Fibroblast of skin of scalp (primary cell): ENCODE measurements at places on chromosomes 7 and 10.

- peak; percentile 45 for DNase-seq
These were observed 408.1 kb downstream of the AUTS2 start for GRCh38 chr7:70006261-70006920.

DNA sequence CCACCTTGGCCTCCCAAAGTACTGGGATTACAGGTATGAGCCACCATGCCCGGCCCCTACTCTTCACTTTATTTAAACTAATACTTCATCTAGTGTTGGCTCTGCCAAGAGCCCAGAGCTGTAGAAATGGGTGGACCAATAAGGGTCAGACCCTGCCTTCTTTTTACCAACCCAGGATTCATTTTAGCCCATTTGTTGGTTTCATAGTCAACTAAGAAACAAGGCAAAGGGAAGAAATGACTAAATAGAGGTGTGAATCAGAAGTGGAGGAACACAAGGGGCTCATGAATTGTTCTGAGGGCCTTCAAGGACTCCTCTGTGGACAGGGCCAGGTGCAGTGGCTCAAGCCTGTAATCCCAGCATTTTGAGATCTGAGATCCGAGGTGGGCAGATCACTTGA lies 1.1 kb downstream of the ANKRD2 start:
- DNase-seq, result no peak

DNA sequence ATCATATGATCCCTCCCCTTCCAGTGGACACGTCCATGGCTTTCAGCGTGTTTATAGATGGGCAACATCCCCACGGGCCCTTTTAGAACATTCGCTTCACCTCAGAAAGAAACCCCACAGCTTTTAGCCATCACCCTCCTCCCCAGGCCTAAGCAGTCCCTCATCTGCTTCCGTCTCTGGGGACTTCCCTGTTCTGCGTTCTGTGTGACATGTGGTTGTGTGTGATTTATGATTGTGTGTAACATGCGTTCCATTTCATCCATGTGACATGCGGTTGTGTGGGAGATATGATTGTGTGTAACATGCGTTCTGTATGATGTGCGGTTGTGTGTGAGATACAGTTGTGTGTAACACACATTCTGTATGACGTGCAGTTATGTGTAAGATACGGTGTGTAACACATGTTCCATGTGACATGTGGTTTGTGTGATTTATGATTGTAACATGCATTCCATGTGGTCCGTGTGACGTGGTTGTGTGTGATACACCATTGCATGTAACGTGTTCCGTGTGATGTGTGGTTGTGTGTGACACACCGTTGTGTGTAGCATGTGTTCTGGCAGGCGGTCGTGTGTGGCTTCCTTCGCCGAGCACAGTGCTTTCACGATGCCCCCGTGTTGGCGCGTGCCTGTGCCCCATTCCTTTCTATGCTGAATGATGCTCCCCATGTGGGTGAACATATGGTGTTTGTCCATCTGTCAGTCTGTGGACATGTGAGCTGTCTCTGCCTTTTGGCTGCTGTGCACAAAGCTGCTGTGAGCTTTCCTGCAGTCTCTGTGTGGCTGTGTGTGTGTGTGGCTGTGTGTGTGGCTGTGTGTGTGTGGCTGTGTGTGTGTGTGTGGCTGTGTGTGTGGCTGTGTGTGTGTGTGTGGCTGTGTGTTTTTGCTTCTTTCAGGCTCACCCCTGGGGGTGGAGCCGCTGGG lies 26.2 kb downstream of the PWWP2B start:
- no peak for DNase-seq

- no peak for DNase-seq
These were observed 8.0 kb downstream of the DNAJC1 start for GRCh38 chr10:21995557-21995956.

DNA sequence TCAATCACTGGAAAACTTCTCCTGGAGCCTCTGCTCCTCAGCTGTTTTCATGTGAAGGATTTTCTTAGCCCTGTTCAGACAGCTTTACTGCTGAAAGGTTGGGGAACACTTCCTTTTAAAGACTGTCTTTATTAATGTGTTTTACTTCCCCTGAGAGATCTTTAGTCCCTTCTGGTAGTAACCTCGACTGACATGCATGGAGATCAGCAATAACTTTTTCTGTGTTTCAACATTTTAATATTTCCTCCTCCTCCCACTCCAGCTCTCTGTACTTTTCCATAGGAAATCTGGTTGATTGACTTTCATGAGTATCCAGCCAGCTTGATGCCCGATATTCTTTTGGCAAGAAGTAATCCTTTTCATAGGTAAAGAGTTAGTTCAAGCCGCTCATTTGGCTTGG lies 62.7 kb upstream of the STRIP2 start:
- DNase-seq, result no peak

- DNase-seq, result peak; percentile 86
These were observed 5.8 kb downstream of the TWIST1 start for GRCh38 chr7:19111474-19112273.

- DNase-seq, result no peak
These were observed 65.8 kb downstream of the BLNK start for GRCh38 chr10:96205580-96205979.

GRCh38 chr10:130244031-130244927 lies 108.1 kb downstream of the GLRX3 start:
- no peak for DNase-seq

GRCh38 chr10:90916392-90917237 lies 4.3 kb downstream of the ANKRD1 start:
- DNase-seq, result no peak

GRCh38 chr10:4283846-4284610 lies 499.0 kb upstream of the KLF6 start:
- peak; percentile 91 for DNase-seq

GRCh38 chr10:33612116-33612515 lies 277.6 kb upstream of the NRP1 start:
- DNase-seq, result peak; percentile 25

DNA sequence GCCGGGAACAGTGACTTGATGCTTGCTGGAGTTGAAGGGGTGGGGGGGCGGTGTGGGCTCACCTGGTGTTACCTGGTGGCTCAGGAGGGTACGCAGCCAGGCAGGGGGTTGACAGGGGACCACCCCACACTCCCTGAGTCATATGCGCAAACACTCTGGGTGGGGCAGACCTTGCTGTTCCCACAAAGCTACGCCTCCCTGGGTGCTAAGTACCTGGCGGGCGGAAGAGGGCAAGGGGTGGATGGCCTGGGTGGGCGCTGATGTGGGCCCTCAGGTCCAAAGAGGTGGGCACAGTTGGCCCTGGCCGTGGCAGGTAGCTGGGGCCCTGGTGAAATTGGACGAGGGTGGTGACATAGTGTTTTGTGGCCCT lies 13.9 kb downstream of the STX1A start:
- no peak for DNase-seq

DNA sequence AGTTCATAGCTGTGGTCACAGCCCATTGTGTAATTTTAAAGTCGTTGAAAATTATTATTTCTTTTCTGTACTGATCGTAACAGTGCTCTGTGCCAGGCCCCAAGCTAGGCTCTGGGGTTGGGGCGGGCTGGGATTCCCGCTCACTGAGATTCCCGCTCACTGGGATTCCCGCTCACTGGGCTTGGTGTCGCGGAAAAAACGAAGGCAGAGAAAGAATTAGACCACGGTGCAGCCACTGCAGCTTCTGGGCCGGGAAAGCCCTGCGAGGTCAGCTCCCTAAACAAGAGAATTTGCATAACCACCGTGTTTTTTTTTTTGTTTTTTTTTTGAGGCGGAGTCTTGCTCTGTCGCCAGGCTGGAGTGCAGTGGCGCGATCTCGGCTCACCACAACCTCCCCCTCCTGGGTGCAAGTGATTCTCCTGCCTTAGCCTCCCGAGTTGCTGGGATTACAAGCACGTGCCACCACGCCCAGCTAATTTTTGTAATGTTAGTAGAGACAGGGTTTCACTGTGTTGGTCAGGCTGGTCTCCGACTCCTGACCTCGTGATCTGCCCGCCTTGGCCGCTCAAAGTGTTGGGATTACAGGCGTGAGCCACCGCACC lies 31.2 kb downstream of the FOXK1 start:
- DNase-seq, result peak; percentile 35

DNA sequence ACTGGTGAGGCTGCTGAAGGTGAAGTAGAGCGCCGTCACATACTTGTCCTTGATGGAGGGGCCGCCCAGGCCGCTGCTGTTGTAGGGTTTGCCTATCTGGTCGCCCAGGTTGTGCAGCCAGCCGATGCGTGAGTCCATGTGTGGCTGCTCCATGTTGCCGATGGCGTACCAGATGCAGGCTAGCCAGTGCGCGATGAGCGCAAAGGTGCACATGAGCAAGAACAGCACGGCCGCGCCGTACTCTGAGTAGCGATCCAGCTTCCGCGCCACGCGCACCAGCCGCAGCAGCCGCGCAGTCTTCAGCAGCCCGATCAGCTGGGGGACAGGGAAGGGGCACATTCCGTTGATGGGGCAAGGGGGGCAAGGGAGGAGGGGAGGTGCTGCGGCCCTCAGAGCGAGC lies 26.6 kb downstream of the KCNH2 start:
- DNase-seq, result no peak

GRCh38 chr7:21495731-21496130 lies 47.1 kb upstream of the DNAH11 start:
- DNase-seq, result no peak

GRCh38 chr10:102230264-102230860 lies 4.3 kb downstream of the ELOVL3 start:
- peak; percentile 68 for DNase-seq

DNA sequence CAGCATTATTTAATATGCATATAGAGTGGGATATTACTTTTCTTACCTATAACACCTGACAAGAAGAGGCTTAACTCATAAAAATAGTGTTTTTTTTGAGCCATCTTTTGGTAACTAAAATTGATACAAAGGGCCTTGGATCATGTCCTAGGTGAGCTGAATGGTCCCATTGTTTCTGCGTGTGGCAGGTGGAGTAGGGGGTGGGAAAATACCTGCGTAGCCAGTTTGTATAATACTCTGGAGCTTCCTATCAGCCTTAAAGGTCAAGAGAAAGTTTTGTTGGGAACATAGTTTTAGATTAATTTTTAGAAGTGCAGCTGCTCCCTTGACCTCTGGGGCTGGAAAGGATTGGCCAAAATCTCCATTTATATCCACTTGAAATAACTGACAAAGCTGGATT lies 244.6 kb downstream of the PHTF2 start:
- no peak for DNase-seq

DNA sequence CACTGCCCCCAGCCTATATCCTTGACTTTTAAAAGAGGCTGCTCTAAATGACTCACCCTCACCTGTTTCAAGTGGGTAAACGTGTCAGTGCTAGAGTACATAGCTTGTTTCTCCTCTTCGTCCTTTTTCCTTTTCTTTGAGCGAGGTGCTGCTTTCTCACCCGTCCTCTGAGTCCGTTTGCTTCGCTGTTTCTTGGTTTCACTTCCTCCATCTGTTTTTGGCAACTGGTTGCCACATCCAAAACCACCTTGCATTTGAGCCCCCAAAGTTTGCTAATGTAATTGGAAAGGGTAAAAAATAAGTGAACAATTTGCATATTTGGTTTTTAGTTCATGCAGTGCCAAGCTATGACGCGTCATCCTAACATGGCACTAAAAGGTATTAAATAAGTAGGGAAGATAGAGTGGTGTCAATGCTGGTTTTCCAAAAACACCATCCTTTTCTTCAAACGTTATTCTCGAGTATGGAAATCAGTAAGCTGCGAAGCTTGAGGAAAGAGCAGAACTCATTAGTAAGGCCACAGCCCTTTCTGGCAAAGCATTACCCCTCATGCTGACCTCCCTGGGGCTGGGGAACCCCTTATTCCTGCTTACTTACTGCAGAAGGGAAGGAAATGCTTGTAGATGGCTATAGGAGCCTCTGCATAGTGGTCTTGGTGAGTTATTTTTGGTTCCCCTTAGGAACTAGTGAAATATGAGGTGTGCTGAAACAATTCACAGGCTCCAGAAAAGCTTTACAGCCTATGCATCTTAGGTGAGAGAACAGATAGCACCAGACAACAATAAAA lies 133.5 kb downstream of the GALNT11 start:
- no peak for DNase-seq

DNA sequence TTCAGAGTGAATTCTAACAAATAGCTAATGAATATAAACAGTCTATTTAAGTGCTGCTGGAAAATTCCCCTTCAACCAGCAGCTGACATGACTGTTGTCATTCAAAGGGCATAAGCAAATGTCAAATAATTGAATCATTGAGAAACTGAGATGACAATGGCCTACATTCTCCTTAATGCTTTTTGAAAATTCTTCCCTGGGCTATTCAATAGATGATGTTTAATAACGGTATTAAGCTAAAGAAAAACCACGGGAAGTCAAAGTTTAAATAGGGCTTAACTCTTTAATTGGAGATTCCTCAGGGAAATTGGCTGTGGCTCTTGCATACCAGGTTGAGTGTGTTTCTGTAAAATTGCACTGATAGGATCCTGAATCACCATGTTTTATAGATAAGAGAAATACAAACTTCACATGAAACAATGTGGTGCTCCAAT lies 77.0 kb downstream of the ARL4A start:
- DNase-seq, result no peak

- DNase-seq, result no peak
These were observed 132.3 kb upstream of the C7orf33 start for GRCh38 chr7:148458263-148458662.

DNA sequence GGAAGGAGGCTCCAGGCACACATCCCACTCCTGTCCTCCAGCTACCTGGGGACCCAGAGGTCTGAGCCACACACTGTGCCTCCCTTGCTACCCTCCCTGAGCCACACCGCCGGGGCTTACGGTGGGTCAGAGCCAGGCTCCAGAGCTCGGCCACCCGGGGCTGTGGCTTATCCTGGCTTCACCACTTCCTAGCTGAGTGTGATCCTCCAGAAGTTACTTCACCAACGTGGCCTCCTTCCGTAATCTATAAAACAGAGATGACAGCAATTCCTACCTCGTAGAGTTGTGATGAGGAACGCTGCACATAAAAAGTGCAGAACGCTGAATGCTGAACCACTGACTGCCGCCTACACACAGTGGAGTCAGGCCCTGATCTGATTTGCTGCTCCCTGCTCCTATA lies 285.0 kb downstream of the PRPF18 start:
- DNase-seq, result no peak

- no peak for DNase-seq
These were observed 12.3 kb upstream of the ELN start for GRCh38 chr7:74015670-74016069.

GRCh38 chr7:123131556-123131955 lies 68.2 kb downstream of the SLC13A1 start:
- DNase-seq, result no peak
